ENCODE measurements at places on chromosomes 4 and X.

DNA sequence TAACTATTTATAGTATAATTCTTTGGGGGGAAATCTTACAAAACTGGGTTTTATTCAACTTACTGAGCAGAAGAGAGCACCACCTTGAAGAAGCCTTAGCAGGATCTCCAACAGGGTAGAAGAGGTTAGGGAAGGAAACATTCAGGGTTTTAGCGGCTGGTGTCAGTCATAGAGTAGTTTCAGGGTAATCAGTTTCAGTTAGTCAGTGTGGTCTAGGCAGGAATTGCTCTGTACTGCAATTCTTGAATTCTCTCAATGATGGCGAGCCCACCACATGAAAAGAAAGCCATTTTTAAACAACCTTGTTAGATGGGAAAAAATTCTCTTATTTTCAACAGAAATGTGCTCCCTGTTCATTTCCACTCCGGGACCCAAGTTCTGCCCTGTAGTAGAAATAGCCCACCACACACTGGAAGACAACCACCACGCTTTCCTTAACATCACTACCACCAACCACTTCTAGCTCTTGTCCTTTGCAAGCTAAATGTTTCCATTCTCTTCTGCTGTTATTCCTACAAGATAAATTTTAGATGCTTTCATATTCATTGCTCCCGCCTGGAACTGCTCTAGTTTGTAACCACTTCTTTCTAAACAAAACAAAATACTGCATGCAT lies 25.9 kb downstream of the COL25A1 start:
- no peak for DNase-seq

DNA sequence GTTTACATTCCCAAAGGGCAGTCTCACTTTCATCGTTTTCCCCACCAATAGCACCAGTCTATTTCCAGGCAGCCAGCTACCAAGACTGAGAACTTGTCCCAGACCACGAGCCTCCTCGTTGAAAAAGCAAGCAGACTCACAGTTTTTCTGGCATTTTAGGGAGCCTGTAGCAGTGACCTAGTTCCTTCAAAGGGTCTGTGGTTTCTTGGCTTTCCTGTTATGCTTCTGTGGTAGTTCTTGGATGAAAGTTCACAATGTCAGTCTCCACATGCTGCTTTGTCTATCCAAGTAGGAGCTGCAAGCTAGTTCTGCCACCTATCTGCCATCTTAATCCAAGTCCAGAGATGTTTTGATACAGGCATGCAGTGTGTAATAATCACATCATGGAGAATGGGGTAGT lies 151.6 kb upstream of the ZC4H2 start:
- DNase-seq, result no peak

DNA sequence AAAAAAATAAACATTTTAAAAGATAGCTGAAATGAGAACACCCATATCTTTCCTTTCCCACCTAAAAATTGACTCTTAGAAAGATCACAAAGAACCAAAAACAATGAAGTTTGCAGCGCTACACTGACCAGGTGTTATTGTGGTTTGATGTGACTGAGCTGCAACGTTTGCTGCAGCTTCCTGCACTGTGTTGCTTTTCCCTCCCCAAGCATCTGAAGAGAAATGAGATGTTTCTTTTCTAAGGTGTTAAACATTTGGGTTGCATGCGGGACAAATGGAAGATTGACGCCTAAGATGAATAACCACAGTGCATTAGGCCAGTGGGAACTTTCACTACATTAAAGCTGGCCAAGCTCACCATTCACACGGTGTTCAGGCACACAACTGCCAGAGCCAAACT lies 8.9 kb downstream of the LEF1 start:
- no peak for DNase-seq

GRCh38 chrX:140477987-140478386 lies 26.9 kb downstream of the SOX3 start:
- DNase-seq, result no peak

GRCh38 chrX:9605484-9605883 lies 140.6 kb downstream of the TBL1X start:
- no peak for DNase-seq

DNA sequence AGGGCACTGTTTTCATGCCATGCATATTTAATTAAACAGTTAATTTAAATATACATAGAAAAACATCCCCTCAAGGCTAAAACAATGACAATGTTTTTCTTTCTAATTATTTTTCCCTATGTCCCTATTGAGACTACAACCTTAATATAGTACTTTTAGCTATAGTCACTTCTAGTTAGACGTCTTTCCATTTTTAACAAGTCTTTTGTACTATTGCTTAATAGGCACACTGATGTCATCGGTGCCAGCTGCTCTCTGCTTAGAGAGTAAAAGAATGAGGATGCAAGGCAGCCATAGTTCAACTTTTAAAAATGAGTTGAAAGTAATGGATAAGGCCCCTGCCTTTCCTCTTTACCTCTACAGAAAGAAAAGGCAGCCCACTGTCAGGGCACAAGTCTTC lies 191.1 kb downstream of the KCTD8 start:
- DNase-seq, result no peak

GRCh38 chr4:67499799-67500198 lies 45.5 kb downstream of the CENPC start:
- DNase-seq, result no peak

GRCh38 chrX:40009462-40009851 lies 88.3 kb downstream of the BCOR start:
- DNase-seq, result no peak

GRCh38 chrX:153333266-153333665 lies 687 bp upstream of the ZNF275 start:
- peak; percentile 64 for DNase-seq

DNA sequence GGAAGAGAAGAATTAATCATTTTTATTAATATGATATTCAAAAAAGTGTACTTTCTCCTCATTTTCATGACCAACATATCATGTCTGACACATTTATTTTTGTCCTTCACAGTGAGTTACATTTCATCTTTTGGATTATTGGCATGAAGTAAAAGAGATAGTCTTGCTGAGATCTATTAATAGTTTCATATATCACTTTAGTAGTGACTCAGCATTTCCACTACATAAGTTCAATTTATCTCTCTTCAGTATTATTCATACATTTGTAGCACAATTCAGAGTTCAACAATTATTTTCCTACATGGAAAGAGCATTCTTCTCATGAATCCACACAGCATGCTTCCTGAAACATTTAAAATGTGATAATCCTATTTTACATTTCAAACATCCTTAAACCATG lies 1461.1 kb downstream of the TECRL start:
- DNase-seq, result no peak

DNA sequence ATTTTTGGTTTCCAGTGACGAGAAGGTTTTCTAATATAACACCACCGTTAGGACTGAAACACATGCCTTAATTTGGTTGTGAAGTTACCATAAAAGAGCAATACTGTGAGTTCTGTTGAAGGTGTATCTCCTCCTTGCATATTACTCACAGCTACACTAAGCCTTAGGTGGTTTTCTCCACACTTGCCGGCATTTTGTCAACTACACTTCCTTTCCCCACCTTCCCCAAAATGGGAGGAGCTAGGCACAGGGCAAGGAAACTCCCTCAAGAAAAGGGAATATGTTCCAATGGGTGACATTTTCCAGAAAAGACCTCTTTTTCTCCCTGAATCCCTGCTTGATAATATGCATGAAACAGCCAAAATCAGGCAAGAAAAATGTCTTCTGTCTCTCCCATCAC lies 44.8 kb downstream of the RELL1 start:
- DNase-seq, result no peak

DNA sequence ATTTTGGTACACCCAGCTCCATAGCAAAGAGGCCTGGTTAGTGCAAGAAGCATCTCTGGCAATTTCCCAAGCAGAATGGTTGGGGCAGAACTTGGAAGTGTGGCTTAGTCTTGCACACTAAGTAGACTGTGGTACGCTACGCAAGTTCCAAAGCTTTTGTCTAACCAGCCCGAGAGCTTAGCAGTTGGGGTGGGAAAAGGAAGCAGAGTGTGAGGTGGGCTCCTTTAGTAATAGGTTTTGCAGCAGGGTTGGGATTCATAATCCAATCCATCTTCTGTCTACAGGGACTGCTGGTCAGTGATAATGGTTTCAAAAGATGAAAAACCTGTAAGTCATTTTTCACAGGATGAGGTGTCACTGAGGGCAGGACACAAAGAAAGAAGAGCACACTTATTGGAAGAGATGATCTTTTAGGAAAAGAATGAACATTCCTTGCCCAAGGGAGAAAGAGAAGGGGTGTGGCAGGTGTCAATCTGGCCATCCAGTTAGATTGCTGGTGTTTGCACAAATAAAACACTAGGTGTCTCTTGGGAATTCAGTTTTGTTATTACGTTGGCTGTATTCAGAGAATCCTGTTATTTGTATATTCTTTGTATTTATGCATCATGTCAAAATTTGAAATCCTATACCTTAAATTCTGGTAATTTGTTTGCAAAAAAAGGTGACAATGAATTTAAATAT lies 244.3 kb downstream of the GPAT3 start:
- no peak for DNase-seq

- DNase-seq, result no peak
Observed at GRCh38 chrX:100274916-100275315, 135.2 kb downstream of the PCDH19 start.

- DNase-seq, result no peak
Observed at GRCh38 chrX:150966235-150966634, 16.9 kb upstream of the HMGB3 start.

- no peak for DNase-seq
Observed at GRCh38 chr4:134883831-134884449, 682.4 kb upstream of the PABPC4L start.

DNA sequence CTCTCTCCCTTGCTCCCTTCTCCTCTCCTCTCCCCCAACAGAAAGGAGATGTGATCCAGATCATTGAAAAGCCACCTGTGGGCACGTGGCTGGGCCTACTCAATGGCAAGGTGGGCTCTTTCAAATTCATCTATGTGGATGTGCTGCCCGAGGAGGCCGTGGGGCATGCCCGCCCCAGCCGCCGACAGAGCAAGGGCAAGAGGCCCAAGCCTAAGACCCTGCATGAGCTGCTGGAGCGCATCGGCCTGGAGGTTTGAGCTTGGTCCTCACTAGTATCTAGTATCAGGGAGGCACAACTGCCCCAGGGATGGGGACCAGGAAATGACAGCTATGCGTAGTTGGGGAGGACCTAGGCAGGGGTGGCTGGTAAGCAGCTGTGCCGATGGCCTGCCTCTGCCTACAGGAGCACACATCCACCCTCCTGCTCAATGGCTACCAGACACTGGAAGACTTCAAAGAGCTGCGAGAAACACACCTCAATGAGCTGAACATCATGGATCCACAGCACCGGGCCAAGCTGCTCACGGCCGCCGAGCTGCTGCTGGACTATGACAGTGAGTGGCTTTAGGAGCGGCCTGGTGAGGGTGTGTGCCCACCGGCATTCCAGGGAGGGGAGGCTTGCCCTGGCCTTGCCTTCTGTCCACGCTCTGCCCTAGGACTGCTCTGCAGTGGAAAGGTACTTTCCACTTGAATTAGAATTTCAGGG lies 13.0 kb downstream of the SASH3 start:
- DNase-seq, result no peak

DNA sequence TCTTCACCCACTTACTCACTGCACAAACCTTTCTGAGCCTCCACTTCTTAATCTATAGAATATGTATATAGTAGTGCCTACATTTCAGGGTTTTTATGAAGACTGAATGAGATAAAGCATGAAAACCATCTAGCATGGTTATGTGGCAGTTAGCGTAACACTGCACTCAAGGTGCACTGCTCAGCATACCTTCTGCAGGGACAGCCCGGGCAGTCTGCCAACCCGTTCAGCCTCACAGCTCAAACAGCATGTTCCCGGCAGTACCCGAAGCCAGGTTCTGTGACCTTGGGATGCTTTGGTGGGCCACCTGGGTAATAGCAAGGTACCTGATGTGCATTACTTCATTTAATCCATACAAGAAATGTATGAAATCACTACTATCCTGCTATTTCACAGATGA lies 81.4 kb downstream of the DOCK11 start:
- no peak for DNase-seq

GRCh38 chr4:30538794-30539193 lies 181.4 kb upstream of the PCDH7 start:
- DNase-seq, result no peak

DNA sequence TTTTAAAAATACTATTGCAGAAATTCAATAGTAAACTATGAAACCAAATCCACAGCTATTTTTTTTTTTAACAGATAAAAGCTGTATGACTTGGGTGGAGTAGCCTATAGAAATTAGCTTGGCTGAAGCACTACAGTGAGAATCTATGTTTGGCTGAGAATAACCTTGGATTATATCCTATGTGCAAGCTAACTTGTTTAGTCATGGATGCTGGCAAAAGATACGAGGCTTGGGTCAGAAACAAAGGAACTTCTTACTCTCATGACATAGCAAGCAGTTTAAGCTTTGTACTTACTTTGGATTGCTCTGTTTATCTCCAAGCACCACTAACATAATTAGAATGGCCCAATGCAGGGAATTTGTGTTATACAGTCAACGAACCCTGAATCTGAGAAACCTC lies 119.2 kb upstream of the GRID2 start:
- DNase-seq, result peak; percentile 47

GRCh38 chrX:9644335-9644734 lies 121.3 kb downstream of the GPR143 start:
- DNase-seq, result no peak

- peak; percentile 80 for DNase-seq
Observed at GRCh38 chr4:88963817-88964216, 93.2 kb downstream of the FAM13A start.

DNA sequence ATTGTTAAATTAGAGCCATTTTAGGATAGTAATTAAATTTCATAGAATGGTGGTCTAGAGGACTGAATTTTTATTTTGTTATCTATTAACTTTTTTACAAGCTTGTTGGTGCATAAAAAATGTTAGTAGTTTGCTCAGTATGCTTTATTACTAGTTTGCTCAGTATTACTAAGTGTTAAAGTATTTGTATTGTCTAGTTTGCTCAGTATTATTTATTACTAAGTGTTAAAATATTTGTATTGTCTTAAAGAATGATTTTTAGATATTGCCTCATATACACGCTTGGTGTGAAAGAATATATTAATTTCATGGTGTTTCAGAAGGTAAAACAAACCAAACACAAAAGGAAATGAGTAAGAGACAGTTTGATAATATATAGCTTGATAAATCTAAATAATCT lies 268.4 kb upstream of the MAGEB18 start:
- no peak for DNase-seq

Measured in cardiac fibroblast (primary cell).